ENCODE measurements at places on chromosomes 7 and 10.

DNA sequence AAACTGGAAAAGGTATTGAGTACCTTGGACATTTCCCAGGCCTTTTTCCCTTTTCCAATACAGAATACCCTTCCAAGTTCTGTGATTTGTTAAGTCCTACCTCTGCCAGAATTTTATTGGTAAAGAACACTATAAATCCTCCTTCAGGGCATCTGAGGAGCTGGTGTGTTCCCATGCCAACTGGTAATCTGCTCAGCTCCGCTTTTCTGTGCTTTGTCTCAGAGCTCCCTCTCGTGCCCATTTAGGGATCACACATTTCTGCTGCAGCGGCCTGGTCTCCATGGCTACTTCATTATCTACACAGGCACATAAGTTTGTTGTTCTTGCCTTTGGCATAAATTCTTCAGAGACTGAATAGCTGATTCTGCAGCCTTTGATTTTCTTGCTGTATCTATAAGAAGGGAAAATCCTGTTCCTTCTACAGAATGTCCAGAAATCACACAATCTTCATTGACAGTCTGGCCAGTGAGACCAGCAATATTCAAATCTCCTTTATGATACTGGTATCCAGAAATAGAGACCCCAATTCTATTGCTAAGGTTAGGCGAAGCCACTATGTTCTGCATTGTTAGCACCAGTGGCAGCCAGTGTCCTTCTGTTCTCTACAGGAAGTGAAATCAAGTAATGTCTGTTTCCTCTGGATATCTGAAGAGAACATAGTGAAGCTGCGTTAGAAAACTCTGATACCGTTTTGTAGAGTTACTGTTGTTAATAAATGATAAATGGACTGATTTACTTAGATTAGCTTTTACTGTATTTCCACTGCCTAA lies 51.9 kb downstream of the DENND11 start:
- peak; percentile 81 for DNase-seq

GRCh38 chr10:103123282-103124024 lies 69.6 kb downstream of the NT5C2 start:
- DNase-seq = no peak

DNA sequence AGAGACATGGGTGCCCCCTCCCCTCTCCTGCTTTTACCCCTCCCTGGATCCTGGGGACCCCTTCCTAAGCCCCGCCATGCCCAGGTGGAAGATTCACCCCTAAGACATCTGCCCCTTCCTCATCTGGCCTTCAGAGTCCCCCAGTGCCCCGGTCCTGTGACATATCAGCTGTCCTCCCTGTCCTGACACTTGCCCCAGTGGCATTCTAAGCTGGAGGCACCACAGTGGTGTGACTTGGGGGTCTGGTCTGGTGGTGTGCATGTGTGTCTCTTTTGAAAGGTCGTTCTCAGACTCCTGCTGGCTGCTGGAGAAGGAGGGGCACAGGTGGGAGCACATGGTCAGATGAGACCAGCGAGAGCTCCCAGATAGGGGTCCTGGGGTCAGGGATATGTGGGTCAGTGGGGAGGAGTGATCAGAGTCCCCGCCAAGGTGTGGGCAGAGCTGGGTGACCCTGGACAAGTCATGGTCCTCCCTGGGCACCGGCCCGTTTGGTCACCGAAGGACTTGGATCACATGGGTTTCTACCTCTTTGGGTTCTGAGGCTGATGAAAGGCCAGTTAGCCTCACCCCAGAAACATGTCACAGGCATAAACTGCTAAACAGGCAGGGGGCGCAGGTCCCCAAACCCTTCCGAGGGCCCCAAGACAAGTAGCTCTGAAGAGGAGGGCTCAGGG lies 645 bp upstream of the TFR2 start:
- peak; percentile 67 for DNase-seq

DNA sequence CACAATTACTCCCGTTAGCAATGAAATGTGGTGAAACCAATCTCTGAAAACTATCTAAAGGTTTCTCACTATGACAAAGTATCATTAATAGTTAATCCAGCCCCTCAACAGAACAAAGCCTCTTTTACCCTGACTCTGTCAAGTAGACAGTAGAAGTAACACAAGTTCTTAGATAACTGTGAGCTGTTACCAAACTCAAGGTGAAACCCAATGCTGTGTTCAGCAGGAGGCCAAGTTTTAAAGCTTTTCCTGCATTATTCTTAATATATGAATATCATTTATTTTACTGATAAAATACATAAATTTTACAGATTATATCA lies 109.1 kb downstream of the SRPK2 start:
- no peak for DNase-seq

DNA sequence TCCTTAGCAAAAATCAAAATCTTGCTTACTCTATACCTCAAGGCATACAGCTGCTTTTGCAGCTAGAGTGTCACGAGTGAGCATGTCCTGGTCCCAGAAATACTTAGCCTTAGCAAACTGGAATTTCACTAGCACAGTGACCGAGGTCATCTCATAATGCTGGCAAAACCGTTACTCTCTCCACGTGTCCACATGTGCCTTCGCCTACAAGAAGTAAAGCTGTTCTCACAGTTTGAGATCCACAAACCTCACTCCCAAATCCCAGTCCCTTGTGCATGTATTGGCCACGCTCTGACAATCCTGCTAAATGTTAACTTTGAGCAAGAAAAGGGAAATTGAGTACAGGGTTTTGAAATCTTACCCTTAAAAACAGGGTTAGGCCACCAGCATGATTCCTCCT lies 111.0 kb upstream of the PLXDC2 start:
- DNase-seq = no peak

- DNase-seq = no peak
Observed at GRCh38 chr10:86287110-86287793, 79.3 kb downstream of the GRID1 start.

GRCh38 chr10:128874331-128874730 lies 592.7 kb upstream of the MGMT start:
- no peak for DNase-seq

- no peak for DNase-seq
Observed at GRCh38 chr10:103555712-103556111, 62.2 kb downstream of the NEURL1 start.

GRCh38 chr7:38318803-38319416 lies 45.5 kb upstream of the TARP start:
- peak; percentile 68 for DNase-seq

GRCh38 chr7:152121432-152121831 lies 96.0 kb downstream of the GALNT11 start:
- DNase-seq = no peak

- DNase-seq = no peak
Observed at GRCh38 chr10:62755662-62756653, 48.6 kb upstream of the ADO start.

GRCh38 chr7:128210590-128211570 lies 30.2 kb upstream of the LEP start:
- no peak for DNase-seq

DNA sequence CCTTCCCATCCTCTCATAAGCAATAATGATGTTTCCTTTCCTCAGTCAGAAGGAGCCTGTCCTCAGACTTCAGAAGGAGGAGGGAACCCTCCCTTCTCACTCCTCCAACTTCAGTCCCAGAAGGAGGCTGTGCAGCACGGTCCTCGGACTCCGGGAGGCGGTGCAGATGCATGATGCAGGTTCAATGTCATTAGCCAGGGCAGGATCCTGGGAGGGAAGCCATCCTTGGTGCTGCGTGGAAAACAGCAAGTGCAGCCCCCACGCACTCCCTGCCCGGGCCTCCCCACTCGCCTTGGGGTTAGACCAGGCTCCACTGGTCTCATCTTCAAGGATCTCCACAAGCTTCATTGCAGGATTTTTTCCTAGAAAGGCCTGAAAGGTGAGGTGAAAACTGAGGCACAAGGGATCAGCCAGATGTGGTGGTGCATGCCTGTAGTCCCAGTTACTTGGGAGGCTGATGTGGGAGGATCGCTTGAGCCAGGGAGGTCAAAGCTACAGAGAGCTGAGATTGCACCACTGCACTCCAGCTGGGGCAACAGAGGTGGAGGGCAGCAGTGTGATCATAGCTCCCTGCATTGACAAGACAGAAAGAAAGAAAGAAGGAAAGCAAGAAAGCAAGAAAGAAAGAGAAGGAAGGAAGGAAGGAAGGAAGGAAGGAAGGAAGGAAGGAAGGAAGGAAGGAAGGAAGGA lies 62.0 kb downstream of the ASB13 start:
- DNase-seq = no peak
